ENCODE measurements at places on chromosomes 1 and 21.

DNA sequence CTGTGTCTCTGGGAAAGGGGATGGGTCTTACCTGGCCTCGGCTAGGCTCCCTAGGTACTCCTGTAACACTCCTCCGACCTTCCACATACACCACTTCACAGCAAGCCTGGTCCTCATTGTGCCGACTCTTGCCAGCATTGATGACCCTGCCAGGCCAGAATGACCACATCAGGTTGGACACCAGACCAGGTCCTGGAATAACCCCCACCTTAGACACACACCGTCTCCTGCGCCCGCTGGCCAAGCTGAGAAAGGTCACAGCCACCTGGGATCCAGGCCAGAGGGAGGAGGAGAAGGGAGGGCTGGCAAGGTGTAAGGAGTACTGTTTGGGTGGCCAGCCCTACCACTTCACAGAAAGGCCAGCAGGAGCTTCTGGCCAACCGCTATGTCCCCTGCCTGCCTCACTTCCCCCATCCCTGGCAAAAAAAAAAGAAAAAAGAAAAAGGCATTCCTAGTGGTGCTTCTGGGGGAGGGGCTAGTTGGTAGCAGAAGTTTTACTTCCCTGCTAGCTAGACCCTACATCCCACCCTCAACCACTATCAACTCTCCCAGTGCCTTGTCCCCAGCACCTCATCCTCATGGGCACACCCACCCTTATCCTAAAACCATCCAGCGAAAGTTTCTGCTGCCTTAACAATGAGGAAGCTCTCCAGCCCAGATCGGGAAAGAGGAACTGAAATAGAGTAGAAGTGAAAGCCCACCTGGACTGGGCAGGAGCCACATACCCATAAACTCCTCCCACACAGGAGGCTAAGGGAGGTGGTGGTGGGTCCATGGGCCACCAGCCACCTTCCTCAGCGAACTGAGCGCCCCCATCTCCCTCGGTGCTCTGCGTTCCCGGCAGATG lies 1.4 kb downstream of the PPM1J start:
- DNase-seq, result no peak

DNA sequence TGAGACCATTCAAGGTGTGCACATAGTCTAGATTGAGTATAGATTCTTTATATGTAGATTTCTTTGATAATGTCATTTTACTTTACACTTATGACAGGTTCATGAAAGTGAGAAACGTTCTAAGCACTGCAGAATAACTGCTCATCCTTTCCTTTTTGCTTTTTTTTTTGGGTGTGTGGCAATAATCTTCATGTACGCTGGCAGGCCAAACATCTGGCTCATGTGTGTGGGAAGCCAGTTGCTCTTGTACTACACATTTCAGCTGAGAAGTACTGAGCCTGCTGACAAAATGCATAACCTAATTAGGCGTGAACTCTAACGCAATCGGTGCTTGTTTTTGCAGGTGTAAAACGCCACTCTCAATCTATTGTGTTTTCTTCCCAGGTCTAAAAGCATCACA lies 350.8 kb upstream of the KAZN start:
- no peak for DNase-seq

DNA sequence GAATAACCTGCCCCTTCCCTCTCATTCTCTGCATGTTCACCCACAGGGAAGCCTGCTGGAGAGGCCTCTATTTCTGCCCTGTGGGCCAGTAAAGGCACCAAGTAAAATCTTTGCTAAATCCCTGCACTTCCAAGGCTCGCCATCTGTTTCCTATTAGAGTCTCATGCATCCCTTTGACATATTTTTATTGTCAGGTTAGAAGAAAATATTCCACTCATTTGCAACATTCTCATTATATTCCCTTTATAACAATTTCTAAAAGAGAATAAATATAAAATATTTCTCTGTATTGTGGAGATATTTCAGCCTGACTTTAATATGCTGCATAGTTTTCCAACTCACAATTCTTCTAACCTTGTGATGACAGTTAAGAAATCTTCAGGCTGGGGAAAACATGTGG lies 340.4 kb upstream of the VAMP3 start:
- no peak for DNase-seq

DNA sequence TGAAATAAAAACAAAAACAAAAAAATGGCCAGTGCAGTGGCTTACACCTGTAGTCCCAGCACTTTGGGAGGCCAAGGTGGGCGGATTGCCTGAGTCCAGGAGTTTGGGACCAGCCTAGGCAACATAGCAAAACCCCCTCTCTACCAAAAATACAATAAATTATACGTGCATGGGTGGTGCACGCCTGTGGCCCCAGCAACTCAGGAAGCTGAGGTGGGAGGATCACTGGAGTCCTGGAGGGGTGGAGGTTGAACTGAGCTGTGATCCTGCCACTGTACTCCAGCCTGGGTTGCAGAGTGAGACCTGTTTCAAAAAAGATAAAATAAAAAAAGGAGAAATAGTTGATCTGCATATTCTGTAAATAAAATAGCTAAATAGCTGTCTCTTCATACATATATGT lies 41.2 kb downstream of the HS2ST1 start:
- DNase-seq, result no peak

GRCh38 chr1:234731569-234732085 lies 121.6 kb upstream of the IRF2BP2 start:
- DNase-seq, result no peak

GRCh38 chr1:173616859-173617258 lies 14.0 kb upstream of the SLC9C2 start:
- no peak for DNase-seq

GRCh38 chr21:44089001-44089911 lies 17.9 kb upstream of the PWP2 start:
- no peak for DNase-seq

DNA sequence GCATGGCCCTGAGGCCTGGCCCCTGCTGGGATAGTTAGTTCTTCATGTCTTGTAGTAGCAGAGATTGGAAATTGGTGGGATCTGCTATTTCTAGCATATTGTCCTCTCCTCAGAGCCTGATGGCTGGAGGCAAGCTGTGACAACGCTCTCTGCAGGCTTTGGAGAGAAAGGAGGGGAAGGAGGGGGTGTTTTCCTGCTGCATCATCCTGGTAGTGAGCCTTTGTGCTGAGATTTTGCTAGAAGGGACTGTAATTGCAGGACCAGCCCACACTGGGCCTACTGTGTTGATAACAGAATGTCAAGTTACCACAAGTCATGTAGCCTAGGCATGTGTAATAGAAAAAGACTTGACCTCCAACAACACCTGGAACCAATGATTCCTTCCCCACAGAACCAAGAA lies 351.0 kb downstream of the SIPA1L2 start:
- no peak for DNase-seq

DNA sequence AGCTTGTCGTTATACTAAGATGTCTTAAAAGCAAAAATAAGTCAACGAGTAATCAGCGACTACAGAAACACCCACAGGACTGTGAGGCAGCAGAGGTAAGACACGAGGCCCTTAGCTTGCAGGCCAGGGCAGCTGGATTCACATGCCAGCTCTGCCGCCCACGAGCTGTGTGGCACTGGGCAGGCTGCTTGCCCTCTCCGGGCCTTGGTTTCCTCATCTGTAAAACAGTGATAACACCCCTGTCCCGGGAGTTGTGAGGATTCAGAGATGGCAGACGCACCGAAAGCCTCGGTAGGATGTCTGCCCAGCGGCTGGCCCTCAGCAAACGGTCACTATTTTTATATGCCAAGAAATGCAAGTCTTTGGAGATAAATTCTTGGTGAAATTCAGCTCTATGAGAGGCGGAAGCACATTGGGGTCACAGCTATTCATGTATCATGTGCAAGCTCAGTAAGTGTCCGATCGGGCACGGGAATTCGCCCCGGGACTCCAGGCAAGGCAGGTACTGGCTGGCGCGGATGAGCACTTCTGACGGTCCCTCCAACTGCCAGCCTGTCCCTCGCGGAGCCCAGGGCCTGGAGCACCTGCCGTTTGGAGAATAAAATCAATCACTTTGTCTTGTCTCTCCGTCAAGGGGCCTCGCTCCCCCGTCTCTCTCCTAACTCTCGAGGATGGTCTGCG lies 1.1 kb downstream of the C2CD2 start:
- no peak for DNase-seq

DNA sequence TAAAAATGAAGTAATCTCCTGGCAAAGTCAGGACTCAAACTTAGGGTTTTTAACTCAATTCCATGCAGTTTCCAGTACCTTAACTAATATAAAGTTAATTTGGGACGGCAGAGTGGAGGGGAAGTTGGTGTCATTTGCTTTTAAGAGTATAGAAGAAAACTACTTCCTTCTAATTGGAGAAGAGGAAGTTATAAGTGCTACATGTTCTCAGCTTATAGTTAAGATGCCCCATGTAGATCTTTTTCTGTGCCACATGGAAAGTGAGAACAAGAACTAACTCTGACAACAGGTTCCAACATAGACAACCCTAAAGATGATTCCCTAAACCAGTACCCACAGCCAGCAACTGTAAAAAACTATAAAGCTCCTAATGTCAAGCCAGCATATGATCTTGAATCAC lies 11.5 kb downstream of the RRAGC start:
- DNase-seq, result no peak

- DNase-seq, result no peak
These were observed 63.2 kb upstream of the TMEM51 start for GRCh38 chr1:15090373-15090772.

- DNase-seq, result no peak
These were observed 97.4 kb downstream of the GIPC2 start for GRCh38 chr1:78143152-78143551.

DNA sequence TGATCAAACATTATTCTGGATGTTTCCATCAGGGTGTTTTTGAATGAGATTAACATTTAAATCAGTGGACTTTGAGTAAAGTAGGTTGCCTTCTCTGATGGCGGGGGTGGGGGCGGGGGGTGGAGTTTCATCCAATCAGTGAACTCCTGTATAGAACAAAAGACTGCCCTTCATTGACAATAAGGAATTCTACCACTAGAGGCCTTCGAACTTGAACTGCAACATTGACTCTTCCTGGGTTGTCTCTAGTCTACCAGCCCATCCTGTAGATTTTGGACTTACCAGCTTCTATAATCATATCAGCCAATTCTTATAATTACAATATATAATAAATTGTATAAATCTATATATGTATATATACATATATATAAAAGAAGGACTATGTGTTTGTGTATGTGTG lies 520.4 kb upstream of the CXADR start:
- DNase-seq, result no peak

DNA sequence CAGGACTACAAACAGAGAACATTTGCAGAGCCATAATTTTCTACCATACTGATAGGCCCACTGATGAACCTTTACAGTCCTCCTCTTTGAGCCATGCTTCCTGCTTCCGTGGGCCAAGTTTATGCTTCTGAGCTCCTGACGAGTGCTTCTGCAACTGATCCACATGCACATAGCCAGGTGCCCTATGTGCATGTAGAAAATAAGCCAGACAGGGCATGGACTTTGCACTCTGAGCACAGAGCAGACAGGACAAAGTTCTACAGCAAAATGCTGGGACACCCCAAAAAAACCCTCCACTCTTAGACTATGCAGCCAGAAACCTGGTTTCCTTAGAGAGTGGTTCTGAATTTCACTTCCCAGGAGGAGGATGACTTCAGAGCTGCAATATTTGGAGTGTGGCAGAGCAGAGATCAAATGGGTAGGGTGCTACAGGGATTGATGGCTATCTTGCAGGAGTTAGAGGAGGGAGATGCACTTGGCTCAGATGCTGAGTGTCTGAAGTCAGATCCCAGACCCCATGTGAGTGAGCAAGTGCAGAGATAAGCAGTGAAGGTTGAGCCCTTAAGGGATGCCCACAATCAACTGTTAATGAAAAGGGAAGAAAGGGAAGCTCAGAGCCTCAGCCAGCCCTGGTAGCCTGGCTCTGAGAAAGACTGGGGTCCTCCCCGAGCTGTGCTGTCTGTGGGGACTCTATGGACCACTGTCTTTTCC lies 230.9 kb downstream of the DUSP10 start:
- DNase-seq, result no peak

GRCh38 chr1:112517231-112517630 lies 8.5 kb downstream of the WNT2B start:
- no peak for DNase-seq

GRCh38 chr1:148010527-148010926 lies 82.3 kb downstream of the GPR89B start:
- no peak for DNase-seq

DNA sequence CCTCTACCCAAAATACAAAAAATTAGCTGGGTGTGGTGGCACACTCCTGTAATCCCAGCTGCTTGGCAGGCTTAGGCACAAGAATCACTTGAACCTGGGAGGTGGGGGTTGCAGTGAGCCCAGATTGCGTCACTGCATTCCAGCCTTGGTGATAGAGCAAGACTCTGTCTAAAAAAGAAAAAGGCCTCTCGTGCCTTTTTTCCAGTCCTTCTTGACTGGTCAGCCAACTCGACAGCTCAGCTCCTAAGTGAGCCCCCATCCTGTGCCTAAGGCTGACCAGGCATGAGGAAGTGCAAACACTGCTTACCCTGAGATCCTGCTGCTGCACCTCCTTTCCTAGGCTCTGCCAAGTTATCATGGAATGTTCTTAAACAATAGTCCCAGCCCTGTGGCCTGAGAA lies 10.1 kb upstream of the PROK1 start:
- no peak for DNase-seq

- DNase-seq, result no peak
These were observed 88.6 kb downstream of the NEK7 start for GRCh38 chr1:198245379-198245778.

DNA sequence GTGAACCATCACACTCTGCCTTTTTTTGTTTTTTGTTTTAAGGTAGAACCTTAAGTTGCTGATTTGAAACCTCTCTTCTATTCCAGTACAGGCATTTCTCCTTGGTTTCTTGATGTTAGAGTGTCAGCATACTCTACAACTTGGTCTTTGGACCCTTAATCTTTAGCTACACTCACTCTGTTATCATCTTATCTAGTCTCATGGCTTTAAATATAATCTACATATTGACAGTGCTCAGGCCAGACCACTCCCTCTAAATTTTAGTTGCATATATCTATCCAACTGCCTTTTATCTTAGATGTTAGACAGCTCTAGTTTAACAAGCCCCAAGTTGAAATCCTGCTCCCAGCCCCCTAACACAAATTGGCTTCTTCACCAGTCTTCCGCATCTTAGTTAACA lies 22.1 kb downstream of the NME7 start:
- DNase-seq, result no peak

GRCh38 chr1:37922767-37923550 lies 23.9 kb downstream of the INPP5B start:
- no peak for DNase-seq

- no peak for DNase-seq
These were observed 5.1 kb upstream of the DESI2 start for GRCh38 chr1:244647819-244648218.

DNA sequence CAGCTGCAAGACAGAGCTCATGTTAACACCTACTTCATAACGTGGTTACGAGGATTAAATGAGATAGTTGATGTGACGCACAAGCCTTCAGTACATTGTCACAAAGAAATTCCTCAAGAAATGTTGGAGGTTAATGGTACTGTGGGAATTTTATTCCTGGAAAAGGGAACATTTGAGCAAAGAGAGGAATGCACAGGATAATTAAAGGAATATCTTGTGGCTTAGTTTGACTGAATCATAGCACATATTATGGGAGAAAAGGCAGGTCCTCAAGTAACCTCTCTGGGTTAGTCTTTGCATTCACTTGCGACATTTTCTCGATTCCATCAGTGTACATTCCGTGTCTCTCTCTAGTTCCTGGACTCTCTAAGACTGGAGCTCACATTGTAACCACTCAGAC lies 300.2 kb upstream of the DUSP10 start:
- DNase-seq, result peak; percentile 71

GRCh38 chr1:152185544-152186391 lies 26.7 kb upstream of the RPTN start:
- DNase-seq, result no peak
